NB4 (cell line): ENCODE measurements at places on chromosomes 3 and 15.

GRCh38 chr15:65363306-65363705 is 14.5 kb downstream of the IGDCC3 start:
- no peak for DNase-seq

- no peak for DNase-seq
Observed at GRCh38 chr3:72004749-72005292, 219.9 kb upstream of the PROK2 start.

GRCh38 chr3:54309601-54310000 is 187.2 kb downstream of the CACNA2D3 start:
- DNase-seq: no peak

- peak; percentile 47 for DNase-seq
Observed at GRCh38 chr3:84965141-84965540, 6.4 kb downstream of the CADM2 start.

- DNase-seq: no peak
Observed at GRCh38 chr15:77025941-77026411, 31.1 kb downstream of the PSTPIP1 start.

- no peak for DNase-seq
Observed at GRCh38 chr15:76340803-76341365, 4.3 kb downstream of the ISL2 start.

GRCh38 chr15:39593071-39593655 is 12.3 kb downstream of the THBS1 start:
- DNase-seq: no peak

GRCh38 chr3:78519281-78519680 is 1248.5 kb downstream of the ROBO1 start:
- no peak for DNase-seq

- DNase-seq: peak; percentile 58
Observed at GRCh38 chr15:52104532-52105004, 8.0 kb downstream of the BCL2L10 start.

DNA sequence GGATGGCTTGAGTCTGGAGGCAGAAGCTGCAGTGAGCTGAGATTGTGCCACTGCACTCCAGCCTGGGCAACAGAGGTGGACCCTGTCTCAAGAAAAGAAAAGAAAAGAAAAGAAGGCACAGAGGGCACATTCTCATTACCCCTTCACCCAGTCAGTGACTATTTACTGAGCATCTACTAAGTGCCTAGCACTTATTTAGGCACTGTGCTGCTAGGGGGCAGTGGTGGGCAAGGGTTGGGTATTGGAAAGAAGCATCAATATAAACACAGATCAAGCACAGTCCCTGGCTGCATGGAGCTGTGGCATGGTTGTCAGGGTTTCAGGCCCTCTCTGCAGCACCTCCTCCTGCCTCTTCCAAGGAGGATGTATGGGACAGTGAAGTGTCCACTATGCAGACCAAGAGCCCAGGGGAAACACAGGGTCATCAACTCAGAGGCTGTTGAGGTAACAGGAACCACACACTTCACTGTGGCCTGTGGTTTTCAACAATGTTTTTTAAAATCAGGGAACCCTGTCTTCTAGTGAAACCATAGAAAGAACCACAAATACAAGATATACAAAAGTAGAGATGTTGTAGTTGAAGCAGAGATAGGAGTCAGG is 138.5 kb downstream of the RAB11A start:
- peak; percentile 22 for DNase-seq

- DNase-seq: no peak
Observed at GRCh38 chr3:72768481-72768880, 79.8 kb downstream of the SHQ1 start.

GRCh38 chr15:67092752-67093503 is 27.5 kb downstream of the SMAD3 start:
- peak; percentile 43 for DNase-seq

DNA sequence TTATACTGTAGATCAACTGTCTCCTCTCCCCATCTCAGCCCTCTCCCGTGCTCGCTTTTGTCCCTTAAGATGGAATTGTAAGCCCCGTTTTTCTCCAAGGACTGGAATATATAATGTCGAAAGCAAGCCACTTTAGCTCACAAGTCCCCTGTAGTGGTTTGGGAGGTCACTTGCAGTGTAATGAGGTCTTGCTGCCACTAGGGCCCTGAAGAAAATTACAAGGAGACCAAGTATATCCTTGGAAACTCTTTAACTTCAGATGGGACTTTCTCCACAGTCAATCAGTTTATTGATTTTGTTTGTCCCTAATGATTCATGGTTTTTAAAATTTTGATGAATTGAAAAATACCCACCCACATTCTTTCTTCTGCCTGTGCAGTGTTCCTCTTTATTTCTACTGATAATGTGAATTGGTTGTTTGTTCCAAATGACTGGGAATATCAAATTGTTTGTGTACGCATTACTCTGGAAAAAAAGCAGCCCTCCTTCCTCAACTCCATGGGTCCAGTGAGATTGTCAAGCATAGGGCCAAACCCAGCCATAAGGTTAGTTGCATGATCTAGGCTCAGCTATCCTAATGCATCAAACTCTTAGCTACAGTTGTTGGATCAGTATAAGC is 294.8 kb downstream of the MCTP2 start:
- DNase-seq: peak; percentile 24

- DNase-seq: no peak
Observed at GRCh38 chr3:186691676-186692075, 25.5 kb upstream of the KNG1 start.

DNA sequence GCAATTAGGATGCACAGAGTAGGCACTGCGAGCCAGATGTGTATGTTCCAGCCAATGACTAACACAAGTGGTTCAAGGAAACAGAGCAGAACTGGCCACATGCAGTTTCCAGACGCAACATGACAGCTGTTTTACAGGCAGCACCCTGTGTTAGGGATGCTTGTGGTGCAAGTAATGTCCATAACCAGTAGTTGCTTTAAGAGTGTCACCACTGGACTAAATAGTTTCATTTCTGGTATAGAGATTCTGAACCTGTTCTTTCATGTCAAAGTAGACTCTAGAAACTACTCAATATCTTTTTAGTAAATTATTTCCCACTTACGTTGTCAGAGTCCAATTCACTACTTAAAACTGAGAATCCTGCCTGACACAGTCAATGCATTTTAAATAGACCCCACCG is 14.5 kb upstream of the LPP start:
- DNase-seq: no peak

- no peak for DNase-seq
Observed at GRCh38 chr3:112047264-112047663, 12.7 kb downstream of the TMPRSS7 start.
